Activated CD4-positive, alpha-beta T cell treated with anti-CD3 and anti-CD28 coated beads for 24 hours (primary cell): ENCODE measurements at places on chromosomes 11 and 22.

- no peak for DNase-seq
Measured at GRCh38 chr11:105923807-105924206, 98.2 kb downstream of the MSANTD4 start.

- no peak for DNase-seq
Measured at GRCh38 chr11:75945446-75945845, 130.4 kb downstream of the UVRAG start.

- no peak for DNase-seq
Measured at GRCh38 chr22:37219533-37219932, 7.3 kb upstream of the SSTR3 start.

DNA sequence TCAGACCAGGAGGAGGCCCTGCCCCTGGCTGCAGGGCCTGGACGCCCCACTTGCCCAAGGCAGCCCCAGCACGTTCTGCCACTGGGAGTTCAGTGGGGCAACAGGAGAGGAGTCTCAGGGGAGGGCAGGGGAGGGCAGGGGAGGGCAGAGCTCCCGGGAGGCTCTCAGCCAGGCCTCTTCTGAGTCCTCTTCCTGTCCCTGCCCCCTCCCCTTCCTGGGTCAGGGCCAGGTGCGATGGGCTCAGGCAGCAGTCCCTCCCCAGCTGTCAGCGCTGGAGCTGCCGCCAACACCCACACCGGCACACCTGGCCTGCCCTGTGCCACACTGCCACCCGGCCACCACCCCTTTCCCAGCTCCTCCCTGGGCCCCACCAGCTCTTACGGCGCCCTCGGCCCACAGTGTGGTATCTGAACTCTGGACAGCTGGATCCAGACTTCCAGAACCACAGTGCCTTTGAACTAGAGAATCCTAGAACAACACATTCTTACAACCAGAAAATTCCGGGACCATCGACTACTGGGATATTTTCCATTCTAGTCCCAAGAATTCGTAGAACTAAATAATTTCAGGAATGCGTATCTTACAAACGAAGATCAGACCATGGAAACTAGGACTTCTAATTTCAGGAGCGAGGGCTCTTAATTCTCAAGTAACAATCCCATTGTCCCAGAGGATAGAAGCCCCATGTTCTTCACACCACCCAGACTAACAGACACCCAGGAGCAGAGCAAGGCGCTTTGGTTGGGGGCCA, 21.8 kb downstream of the RPL3 start:
- DNase-seq: no peak

- DNase-seq: no peak
Measured at GRCh38 chr11:73997120-73997770, 11.6 kb downstream of the UCP3 start.

DNA sequence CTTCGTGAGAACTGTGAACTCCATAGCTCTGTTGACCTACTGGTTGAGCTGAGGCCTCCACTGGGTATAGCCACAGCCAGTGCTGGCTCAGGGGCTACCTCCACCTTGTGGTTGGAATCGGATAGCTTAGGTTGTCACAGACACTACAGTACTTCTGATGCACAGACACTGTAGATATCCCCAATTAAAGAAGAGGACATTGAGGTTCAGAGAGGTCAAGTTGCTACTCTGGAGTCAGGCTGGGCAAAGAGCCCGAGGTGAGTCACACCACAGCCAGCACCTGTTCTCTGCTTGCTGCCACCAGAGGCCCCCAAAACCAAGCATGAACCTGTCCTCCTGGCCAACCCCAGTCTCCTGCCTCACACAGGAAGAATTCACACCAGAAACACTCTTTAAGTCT, 5.4 kb downstream of the UFD1 start:
- DNase-seq: no peak

GRCh38 chr22:41587347-41587723, 2.3 kb downstream of the PMM1 start:
- DNase-seq: no peak

GRCh38 chr22:45830531-45831245, 146.3 kb downstream of the WNT7B start:
- DNase-seq: no peak

- DNase-seq: no peak
Measured at GRCh38 chr11:77479746-77480352, 6.0 kb upstream of the PAK1 start.

GRCh38 chr22:20503816-20504215, 3.6 kb upstream of the MED15 start:
- DNase-seq: no peak

GRCh38 chr11:2508793-2509192, 64.0 kb downstream of the KCNQ1 start:
- DNase-seq: no peak

GRCh38 chr11:20154381-20154780, 5.9 kb downstream of the DBX1 start:
- DNase-seq: no peak

DNA sequence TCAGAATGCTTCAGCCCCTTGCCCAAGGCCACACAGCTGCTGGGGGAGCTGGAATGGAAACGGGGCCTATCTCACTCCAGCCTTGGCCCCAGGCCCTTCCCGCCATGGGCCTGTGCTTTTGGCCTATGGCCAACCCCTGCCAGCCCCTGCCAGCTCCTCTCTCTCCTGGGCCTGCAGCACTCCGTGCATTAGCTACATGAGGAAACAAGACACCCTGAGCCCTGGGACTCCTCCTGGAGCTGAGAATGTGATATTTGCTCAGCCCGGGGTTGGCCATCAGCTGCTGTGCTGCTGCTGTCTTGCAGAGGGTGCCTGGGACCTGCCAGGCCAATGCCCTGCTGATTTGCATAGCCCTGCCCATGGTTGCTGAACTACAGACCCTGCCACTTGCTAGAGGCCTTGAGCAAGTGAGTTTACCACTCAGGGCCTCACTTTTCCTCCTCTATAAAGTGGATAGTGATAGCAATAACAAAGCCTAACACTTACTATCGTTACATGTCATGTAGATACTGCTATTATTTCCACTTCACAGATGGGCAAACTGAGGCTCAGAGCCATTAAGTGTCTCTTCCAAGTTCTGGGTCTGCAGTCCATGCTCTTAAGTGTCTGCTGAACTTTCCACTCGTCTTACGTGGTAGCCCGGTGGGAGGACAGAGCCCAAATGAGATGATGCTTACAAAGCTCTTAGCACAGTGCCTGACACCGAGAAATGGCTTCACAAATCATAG, 99.6 kb downstream of the KIAA1671 start:
- DNase-seq: no peak
